ENCODE measurements at places on chromosomes 12 and 14. TPM values are rescaled to one million over a fixed set of nuclear protein-coding genes. Genes with fewer than 3 reads are reported as not detected.

The METTL25 gene
- 6.7 TPM for total RNA-seq

The KRT82 gene
- total RNA-seq, result not detected

The SMIM10L1 gene
- 13.3 TPM for total RNA-seq

- peak; percentile 42 for DNase-seq
Observed at GRCh38 chr12:2853626-2854025, 3.2 kb downstream of the TEX52 start.
